ENCODE measurements at places on chromosomes 6 and 20.

DNA sequence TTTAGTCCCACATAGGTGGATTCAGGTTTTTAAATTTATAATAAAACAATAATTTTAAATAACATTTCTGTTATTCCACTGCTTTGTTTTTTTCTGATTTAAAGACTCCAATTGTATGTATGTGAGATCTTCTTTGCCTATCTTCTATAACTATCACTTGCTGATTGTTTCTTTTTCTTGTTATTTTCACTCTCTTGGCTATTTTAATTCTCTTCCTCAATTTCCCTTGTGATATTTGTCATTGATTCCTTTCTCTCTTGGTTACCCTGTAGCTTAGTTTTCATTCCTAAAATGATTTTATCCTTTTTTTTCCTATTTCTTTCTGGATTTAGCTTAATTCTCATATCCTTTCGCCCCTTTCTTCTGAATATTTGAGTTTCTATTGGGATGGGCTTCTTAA lies 227.3 kb upstream of the TENT5A start:
- no peak for DNase-seq

GRCh38 chr6:43170417-43170930 lies 595 bp upstream of the SRF start:
- DNase-seq: no peak

DNA sequence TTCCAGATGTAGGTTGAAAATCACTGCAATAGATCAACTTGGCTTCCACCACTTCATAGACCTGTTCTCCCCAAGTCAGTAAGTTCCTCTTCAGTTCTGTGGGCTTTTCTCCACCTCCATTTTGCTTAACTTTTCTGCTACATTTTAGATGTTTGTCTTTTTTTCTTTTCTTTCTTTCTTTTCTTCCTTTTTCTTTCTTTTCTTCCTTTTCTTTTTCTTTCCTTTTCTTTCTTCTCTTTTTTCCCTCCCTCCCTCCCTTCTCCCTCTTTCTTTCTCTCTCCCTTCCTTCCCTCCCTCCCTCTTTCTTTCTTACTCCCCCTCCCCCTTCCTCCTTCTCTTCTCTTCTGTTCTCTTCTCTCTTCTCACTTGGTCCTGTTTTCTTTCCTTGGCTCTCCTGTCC lies 6.9 kb upstream of the FAM8A1 start:
- DNase-seq: no peak

GRCh38 chr6:74259981-74260380 lies 564.0 kb downstream of the CD109 start:
- no peak for DNase-seq

GRCh38 chr6:87075168-87075567 lies 19.7 kb downstream of the CGA start:
- no peak for DNase-seq

- no peak for DNase-seq
Observed at GRCh38 chr20:53164072-53164471, 191.9 kb downstream of the TSHZ2 start.

DNA sequence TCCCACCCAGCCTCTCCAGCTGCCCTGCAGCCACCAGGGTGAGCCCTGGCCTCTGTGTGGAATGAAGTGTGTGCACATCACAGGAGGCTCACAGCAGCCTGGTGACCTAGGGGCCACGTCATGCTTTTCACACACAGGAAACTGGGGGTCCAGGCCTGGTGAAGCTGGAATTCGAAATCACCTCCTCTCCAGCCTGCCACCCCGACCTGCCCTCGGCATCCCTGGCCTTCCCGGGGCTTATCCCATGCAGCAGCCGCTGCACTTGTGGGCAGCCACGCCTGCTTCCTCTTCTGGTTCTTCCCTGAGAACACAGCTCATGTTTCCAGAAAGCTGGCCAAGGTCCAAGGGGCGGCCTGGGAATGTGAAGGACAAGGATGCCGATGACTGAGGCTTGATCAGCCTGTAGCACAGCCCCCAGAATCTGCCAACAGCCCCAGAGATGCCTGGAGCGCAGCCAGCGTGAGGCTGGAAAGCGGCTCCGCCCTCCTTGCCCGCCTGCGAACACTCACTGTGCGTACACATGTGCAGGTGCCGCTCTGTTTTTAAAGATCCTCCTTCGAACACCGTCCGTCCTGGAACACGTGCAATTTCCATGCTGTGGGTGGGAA lies 4.2 kb upstream of the NTSR1 start:
- no peak for DNase-seq

DNA sequence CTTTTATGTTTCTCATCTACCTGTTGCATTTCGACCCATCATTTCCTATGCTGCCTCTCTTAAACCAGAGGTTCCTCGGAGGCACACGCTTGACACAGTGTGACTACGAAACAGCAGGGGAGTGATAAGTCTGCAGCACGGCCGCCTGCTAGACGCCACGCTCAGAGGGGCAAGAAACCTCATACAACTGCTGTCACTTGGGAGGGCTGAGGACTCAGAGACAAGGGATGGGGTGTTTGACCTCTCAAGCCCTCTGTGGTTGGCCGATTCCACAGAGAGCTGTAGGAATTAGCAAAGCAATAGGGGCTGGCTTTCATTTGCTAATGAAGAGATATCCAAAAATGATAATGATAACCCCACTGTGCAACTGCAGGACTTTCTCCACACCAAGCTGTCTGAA lies 372.5 kb downstream of the ZFAND3 start:
- DNase-seq: no peak
